ENCODE measurements at places on chromosomes 3 and 15.

- no peak for DNase-seq
Observed at GRCh38 chr3:196159526-196159925, 51.7 kb downstream of the ZDHHC19 start.

GRCh38 chr3:99700631-99701268 lies 62.4 kb downstream of the COL8A1 start:
- DNase-seq = no peak

DNA sequence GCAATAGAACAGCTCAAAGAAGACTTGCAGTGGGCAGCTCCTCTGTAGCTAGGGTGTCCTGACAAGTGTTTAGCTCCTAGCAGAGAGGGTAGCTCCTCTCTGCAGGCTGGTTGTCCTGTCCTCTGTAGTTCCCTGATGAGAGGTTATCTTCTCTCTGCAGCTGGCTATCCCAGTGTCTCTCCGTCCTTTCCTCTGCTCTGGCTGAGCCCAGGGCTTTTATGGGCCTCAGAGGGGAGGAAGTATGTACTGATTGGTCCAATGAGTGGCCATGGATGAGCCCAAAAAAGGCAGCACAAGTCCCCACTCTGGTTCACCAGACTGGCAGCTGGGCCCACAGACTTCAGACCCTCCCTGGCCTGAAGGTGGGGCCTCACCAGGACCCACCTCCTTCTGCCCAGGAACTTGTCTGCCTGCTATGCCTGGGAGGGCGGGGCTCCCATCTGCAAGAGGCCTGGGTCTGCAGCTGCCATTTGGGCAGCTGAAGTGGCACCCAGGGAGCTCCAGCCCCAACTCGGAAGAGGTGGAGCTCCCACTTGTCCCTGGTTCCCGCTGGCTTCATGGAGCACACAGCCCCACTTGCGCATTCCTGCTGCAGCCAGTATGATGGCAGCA lies 27.2 kb upstream of the MEX3B start:
- no peak for DNase-seq

DNA sequence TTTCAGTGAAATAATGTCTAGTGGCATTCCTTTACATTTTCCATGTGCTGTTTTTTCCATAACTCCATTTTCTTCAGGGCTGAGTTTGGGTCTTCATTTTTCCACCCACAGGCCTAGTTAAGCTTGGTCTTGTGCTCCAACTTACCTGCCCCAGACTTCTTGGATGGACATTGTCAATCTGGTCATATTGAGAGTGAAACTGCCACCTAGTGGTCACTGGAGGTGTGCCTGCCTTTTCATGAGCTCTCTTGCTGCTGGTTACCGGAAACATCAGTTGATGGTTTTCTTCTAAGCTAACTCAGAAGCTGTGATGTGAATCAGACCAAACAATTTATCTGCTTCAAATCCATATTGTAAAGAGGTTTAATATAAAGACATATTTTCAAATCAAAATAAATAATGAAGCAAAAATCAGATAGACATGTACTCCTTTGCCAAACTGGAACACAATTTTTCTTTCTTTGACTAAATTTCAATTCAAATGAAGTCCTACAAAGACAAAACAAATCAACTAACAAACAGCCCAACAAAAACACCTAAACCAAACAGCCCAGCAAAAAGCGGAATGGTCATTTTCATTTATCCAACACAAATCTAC lies 135.1 kb upstream of the RASGRP1 start:
- DNase-seq = peak; percentile 33

DNA sequence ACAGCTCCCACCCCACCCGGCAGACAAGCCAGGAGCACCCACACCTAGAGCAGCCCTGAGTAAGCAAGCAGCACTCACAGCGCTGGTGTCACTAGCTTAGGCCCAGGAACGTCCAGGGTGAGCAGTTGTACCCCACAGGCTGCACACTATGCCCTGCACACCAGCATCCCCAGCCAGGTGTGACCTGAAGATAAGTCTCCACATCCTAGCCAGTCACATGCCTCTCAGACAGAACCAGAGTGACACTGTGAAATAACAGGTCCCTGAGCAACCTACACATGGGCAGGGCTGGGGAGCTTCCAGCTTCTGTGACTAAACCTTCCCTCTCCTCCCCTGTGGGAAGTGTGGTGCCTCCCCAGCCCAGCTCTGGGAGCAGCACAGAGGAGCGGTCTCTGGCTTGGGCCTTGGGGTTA lies 253.6 kb downstream of the UACA start:
- no peak for DNase-seq

DNA sequence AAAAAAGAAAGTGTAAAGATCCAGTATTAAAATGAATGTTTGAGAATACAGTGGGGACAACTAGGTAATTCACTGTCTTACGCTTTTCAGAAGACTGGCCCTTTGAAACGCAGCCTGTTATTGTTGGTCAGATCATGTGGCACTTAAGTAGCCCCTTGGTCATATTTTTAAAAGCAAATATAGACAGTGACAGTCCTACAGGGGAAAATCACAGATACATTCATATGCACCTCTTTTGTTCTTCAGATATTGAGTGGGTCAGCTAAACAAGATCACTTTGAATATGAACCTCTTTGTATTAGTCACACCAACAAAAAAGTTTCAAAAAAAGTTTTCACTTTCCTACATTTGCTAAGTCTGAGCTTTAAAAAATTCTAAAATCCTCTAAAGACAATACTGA lies 36.0 kb downstream of the TIGIT start:
- DNase-seq = no peak

DNA sequence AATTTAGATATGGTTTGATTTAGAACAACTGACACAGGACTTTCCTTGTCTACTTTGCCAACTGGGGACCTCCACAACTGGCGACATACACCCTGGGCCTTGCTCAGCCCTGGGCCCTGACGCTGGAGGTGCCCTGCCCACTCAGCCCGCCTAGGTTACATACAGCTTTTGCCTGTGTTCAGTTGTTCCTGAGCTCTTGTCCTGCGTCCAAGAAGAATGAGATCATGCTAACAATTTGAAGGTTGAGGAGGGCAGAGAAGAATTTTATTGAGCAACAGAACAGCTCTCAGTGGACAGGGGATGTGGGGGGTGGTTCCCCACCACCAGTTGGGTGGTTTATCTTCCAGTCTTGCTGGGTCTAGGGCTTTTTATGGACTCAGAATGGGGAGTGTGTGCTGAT lies 67.9 kb downstream of the IQCH start:
- no peak for DNase-seq

GRCh38 chr15:38516626-38517025 lies 48.0 kb downstream of the RASGRP1 start:
- no peak for DNase-seq

GRCh38 chr15:58038426-58039078 lies 27.0 kb downstream of the ALDH1A2 start:
- DNase-seq = no peak

GRCh38 chr3:52439426-52440248 lies 5.3 kb downstream of the SEMA3G start:
- DNase-seq = no peak

GRCh38 chr3:15825016-15825415 lies 27.2 kb upstream of the ANKRD28 start:
- no peak for DNase-seq

DNA sequence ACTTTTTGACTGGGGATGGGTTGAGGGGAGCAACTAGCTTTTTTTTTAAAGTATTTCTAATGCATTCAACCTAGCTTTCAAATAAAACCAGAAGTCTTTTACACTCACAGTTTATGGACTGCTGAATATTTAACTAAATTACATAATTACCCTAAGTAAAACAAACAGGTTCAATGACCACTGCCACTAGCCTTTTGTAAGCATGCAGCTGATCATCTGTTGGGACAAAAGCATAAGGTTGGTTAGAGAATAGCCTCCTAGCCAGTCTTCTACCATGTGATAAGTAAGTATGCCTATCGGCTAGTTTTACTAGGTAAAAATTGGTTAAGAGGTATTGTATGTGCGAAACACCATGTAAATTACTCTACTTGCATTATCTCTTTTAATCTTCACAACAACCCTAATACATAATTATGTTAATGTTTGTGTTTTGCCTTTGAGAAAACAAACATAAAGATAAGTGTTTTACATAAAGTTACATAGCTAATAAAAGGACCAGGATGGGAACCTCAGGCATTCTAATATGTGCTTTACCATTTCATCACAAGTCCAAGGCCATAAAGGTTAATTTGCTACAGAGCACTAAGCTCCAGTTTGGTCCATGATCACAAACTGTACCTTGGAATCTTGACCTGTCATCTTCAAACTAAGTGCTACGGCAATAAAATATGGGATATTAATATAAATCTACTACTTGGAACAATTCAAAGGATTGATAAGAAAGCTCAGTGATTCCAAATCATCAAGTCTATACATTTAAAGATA lies 13.2 kb downstream of the PFN2 start:
- DNase-seq = no peak

- no peak for DNase-seq
Observed at GRCh38 chr3:115341208-115341607, 194.1 kb upstream of the ZBTB20 start.

DNA sequence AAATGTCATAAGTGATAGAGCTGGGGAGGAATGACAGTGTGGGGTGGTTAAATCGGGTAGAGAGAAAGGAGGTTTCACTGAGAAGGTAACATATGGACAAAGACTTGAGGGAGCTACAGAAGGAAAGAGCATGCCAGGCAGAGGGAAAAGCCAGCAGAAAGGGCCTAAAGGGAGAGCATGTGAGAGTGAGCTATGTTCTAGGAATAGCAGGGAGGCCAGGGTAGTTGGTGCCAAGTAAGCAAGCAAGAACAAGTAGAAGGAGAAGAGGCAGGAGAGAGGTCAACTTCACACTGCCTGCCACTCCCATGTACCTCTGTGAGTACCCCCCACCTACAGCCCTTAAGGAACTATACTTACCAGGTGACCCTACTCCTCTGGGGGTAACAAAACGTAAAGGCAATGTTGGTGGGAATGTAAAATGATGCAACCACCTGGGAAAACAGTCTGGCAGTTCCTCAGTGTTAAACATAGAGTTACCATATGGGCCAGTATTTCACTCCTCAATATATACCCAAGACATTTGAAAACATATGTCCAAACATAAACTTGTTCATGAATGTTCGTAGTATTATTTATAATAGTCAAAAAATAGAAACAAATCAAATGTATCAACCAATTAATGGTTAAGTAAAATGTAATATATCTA lies 67.6 kb downstream of the SFMBT1 start:
- DNase-seq = no peak

DNA sequence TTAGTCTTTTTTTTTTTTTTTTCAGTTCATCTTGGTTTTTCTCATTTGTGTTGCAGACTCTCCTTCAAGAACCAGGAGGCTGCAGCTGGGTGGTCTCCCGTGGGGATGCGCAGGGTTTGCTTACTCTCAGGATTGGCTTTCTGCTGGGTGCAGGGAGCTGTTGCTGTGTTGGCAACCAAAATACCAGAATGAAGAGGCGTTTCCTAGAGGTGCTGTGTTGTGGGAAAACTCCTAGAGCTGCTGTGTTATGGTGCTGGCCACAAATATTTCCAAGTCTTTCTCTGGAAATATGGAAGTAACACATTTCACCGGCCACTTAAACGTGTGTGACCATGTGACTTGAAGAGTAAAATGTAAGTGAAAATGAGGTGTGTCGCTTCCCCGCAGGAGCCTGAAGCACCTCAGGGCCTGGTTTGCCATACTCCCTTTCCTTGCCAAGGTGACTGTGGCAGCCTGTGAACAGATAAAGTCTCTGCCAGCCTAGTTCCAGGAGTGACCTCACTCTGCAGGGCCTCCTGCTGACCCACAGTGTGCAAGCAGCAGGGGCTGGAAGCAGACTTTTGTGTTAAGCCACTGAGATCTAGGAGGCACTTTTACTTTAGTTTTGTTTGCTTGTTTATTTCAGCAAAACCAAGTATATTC lies 258.9 kb downstream of the ADAMTS17 start:
- no peak for DNase-seq

GRCh38 chr3:106167728-106168127 lies 298.9 kb upstream of the CBLB start:
- no peak for DNase-seq

DNA sequence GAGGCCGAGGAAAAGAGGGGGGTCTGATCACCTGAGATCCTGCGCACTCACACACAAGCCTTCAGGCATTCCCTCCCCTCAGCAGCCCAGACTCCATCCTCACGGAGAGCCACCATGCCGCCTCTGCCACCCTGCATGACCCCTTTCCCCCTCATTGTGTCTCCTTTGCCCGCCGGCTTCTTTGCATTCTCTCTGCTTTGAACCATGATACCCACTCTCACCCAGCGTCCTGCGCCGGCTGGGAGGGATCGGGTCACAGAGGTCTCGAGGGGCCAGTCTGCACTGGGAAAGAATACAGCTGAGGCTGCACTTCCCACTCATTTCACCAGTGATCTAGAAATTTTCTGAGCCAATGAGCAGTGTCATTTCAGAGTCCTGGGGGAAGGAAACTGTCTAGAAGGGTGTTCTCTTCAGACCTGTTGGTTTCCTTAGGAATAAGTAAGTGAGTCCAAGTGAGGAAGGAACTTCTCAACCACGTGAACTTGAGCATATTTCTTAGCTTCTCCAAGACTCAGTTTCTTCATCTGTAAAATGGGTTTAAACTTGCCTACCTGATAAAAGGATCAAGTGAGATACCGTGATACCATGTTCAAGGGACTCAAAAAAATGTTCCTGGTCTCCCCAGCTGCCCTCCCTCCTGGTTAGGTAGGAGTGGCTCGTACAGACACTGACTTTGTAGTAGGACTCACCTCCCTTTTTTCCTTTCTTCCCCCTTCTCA lies 96.7 kb downstream of the TOP2B start:
- DNase-seq = no peak

- no peak for DNase-seq
Observed at GRCh38 chr3:41193794-41194539, 5.3 kb upstream of the CTNNB1 start.

- no peak for DNase-seq
Observed at GRCh38 chr3:11618904-11619303, 24.8 kb downstream of the VGLL4 start.

GRCh38 chr3:127784865-127785710 lies 37.2 kb downstream of the MGLL start:
- no peak for DNase-seq

DNA sequence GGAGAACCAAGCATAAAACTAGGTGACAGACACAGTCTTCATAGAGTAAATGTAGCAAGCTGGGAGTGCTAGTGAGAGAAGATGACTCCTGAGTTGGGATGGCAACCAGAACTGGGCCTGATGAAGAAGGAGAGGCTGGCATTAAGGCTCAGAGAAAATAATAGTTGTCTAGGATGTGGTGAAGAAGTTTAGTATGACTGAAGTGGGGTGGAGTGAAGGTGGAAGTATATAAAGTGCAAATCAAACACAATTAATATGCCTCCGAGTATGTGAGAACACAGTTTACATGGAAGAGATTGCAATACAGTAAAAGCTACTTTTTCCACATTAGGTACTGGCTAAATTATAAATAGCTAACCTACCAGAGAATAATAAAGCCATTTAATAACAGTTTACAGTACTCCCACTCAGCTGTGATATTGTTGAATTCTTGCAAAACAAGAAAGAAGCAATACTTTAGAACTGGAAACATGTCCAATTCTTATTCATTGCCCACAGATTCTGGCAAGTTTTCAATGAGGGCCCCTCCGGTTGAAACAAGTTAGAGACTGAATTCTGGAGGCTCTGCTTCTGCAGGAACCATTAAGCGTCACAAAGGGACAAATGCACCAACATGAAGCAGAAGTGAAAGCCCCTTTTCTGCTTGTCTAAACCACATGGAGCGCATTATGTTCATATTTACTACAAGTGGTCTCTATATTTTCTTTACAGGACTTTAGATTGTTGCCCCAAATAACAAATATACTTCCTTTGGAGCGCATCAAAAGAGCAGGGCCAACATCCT lies 243.7 kb downstream of the SLC9A9 start:
- DNase-seq = no peak
